ENCODE measurements at places on chromosomes 12 and 14.

- no peak for DNase-seq
These were observed 227.4 kb downstream of the ALX1 start for GRCh38 chr12:85507456-85507855.

- no peak for DNase-seq
These were observed 16.8 kb downstream of the MOK start for GRCh38 chr14:102288139-102288538.

DNA sequence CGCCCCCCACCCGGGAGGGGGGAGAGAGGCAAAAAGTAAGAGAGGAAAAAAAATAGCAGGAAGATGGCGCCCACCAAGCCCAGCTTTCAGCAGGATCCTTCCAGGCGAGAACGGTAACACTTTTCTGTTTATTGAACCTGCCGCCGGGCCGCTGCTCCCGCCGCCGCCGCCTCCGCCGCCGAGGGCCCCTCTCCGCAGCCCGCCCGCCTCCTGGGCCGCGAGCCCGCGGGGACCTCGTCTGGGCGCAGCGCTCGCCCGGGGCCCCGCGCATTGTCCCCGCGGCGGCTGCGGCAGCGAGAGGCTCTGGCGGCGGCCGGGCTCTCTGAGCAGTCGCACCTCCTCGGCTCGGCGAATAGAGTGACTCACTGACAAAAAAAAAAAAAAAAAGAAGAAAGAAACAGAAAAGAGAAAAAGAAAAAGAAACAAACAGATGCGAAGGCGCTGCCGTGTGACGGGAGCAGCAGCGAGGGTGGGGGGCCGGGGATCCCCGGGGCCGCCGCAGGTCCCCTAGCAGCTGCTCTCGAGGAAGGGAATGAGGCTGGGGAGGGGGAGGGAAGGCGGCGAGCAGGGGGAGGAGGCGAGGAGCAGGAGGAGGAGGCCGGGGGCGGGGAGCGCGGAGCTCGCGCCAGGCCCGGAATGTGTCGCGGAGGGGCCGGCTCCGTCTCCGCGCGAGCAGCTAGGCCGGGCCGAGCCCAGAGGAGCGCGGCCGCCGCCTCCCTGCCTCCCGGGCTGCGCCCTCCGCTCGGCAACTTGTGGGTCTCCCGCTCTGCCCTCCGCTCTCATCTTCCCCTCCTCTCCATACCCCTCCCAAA is 781 bp downstream of the NPAS3 start:
- DNase-seq, result no peak

GRCh38 chr12:11758087-11758486 is 108.6 kb downstream of the ETV6 start:
- DNase-seq, result no peak

- DNase-seq, result peak; percentile 15
These were observed 100.7 kb downstream of the LRRK2 start for GRCh38 chr12:40325349-40325960.

GRCh38 chr14:99035712-99036610 is 236.0 kb downstream of the BCL11B start:
- no peak for DNase-seq

- DNase-seq, result no peak
These were observed 2.1 kb upstream of the PDZRN4 start for GRCh38 chr12:41186026-41186425.
